ENCODE measurements at places on chromosomes 4 and X. TPM values are rescaled to one million over a fixed set of nuclear protein-coding genes. Genes with fewer than 3 reads are reported as not detected.

The DUX4 gene
- total RNA-seq, result not detected

The ADH1A gene
- 39.0 TPM for total RNA-seq

The PAGE1 gene
- not detected for total RNA-seq

GRCh38 chrX:124393238-124393637 lies 46.9 kb downstream of the SH2D1A start:
- H3K4me1 ChIP-seq, result no peaks in the 10 kb centered on the region
- H3K27me3 ChIP-seq, result no peaks in the 10 kb centered on the region
- no peak overlapping the region for H3K4me3 ChIP-seq
- H3K27ac ChIP-seq, result no peak overlapping the region

DNA sequence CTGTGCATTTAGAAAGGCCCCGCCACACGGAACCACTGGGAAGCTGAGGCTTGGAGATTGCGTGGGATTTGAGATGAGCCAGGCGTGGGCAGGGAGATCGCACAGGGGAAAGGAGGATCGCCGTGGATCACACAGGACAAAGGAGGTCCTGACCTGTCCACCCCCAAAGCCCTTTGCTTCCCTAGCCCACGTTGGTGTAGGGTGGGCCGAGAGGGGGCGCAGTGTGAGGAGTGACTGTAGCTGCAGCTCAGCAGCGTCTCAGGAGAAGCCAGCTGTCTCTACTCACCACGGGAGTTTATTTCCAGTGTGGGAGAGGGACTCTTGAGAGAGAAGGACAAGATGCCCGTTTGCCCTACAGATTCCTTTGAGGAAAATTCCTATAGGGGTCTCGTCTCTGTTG lies 62.1 kb downstream of the TBL1X start:
- DNase-seq, result no peak
- no peaks in the 10 kb centered on the region for H3K4me1 ChIP-seq
- H3K27ac ChIP-seq, result no peak overlapping the region
- no peak overlapping the region for H3K4me3 ChIP-seq
- no peaks in the 10 kb centered on the region for H3K36me3 ChIP-seq

DNA sequence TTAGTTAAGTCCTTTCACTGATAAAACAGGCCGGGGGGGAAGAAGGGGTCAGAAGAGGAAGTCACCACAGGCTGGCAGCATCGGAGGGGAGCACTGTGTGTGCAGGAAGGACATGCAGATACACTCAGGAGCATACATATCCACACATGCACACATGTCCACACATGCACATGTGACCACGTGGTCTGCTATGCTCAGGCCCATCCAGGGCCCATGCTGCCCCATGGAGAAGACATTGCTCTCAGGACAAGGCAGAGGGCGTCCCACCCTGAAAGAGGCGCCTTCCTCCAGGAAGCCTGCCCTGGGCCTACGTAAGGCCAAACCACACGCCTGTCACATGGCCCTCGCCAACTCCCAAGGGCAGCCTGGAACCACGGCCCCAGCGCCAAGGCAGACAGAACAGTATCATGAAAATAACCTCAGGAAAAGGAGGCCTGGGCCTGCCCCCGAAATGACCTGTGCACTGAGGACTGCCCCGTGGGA lies 15.8 kb downstream of the WDR1 start:
- H3K4me3 ChIP-seq, result no peak overlapping the region
- H3K27ac ChIP-seq, result no peak overlapping the region
- peaks cover 10% of the 10 kb centered on the region for H3K4me1 ChIP-seq
- H3K27me3 ChIP-seq, result no peaks in the 10 kb centered on the region

DNA sequence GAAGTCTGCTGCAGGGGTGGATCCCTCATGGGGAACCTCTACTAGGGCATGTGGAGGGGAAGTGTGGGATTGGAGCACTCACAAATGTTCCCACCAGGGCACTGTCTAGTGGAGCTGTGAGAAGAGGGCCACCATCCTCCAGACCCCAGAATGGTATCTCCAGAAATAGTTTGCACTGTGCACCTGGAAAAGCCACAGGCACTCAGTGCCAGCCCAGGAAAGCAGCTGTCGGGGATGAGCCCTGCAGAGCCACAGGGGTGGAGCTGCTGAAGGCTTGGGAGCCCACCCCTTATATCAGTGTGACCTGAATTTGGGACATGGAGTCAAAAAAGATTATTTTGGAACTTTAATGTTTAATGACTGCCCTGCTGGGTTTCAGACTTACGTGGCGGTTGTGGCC lies 25.0 kb upstream of the LDOC1 start:
- no peak overlapping the region for H3K4me3 ChIP-seq
- no peak overlapping the region for H3K27ac ChIP-seq
- no peaks in the 10 kb centered on the region for H3K27me3 ChIP-seq
